Activated CD8-positive, alpha-beta memory T cell treated with anti-CD3 and anti-CD28 coated beads for 4 hours (primary cell): ENCODE measurements at places on chromosomes 3 and 15.

GRCh38 chr3:94928921-94929320 lies 866.1 kb downstream of the NSUN3 start:
- no peak for DNase-seq

- no peak for DNase-seq
Observed at GRCh38 chr15:62994975-62995681, 47.4 kb upstream of the TPM1 start.

- DNase-seq, result no peak
Observed at GRCh38 chr3:138511945-138512344, 77.5 kb downstream of the ESYT3 start.

- DNase-seq, result no peak
Observed at GRCh38 chr15:57286446-57287122, 89.7 kb upstream of the CGNL1 start.

GRCh38 chr3:50876947-50877346 lies 202.2 kb downstream of the DOCK3 start:
- DNase-seq, result no peak

GRCh38 chr15:37891766-37892368 lies 42.6 kb upstream of the TMCO5A start:
- DNase-seq, result no peak

DNA sequence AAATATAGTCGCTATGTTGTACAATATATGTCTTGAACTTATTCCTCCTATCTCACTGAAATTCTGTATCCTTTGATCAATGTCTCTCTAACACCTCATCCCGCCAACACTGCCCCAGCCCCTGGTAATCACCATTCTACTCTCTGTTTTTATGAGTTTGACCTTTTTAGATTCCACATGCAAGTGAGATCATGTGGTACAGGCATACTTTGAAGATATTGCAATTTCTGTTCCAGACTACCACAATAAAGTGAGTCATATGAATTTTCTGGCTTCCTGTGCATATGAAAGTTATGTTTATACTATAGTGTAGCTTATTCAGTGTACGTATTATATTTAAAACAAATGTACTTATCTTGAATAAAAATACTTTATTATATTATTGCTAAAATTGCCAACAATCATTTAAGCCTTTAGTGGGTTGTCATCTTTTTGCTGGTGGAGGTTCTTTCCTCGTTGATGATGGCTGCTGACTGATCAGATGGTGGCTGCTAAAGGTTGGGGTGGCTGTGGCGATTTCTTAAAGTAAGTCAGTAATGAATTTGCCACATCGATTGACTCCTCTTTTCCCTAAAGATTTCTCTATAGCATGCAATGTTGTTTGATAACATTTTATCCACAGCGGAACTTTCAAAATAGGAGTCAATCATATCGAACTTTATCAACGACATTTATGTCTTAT lies 257.2 kb downstream of the NFKBIZ start:
- DNase-seq, result no peak

GRCh38 chr3:150747886-150748683 lies 14.9 kb downstream of the SIAH2 start:
- DNase-seq, result no peak

DNA sequence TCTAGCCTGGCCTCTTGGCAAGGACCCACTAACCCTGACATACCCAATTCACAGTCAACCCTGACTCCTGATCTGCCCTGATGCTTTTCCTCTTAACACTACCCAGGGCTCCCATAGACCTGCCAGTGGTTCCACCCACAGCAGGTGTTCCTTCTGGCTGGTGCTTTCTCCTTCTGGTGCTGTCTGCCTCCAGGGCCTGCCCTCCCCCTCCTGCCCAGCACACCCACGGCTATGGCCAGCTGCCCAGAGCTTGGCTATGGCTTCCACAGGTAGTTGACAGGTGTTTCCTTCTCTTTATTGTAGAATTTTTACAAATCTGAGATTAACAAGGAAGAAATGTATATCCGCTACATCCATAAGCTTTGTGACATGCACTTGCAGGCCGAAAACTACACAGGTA lies 46.5 kb upstream of the MANF start:
- DNase-seq, result no peak
